T follicular helper cell (primary cell): ENCODE measurements at places on chromosomes 6 and 20.

DNA sequence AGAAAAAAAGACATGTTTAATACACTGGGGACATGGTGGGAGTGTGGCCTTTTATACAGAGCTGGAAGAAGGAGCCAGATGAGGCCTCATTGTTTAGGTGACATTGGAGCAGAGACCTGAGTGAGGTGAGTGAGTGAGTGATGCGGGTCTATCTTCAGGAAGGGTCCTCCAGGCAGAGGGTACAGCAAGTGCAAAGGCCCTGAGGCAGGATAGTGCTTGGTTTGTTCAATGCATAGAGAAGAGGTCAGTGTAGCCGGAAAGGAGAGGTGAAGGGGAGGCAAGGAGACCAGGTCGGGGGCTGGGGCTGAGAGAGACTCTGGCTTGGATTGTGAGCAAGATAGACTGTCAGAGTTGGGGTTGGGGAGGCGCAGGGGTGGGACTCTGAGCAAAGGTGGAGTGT lies 23.6 kb downstream of the KCNG1 start:
- DNase-seq: no peak

DNA sequence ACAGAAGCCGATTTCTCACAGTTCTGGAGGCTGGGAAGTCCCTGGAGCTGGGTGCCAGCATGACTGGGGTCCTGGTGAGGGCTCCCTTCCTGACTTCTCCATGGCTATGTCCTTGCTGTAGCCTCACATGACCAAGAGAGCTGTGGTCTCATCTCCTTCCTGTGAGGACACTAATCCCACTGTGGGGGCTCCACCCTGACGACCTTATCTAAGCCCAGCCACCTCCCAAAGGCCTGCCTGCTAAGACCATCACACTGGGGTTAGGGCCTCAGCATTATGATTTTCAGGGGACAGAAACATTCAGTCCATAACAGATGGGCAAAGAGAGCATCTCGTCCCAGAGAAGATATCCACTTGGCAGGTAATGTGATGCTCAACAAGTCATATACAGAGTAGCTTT lies 16.8 kb downstream of the RPP40 start:
- DNase-seq: no peak

DNA sequence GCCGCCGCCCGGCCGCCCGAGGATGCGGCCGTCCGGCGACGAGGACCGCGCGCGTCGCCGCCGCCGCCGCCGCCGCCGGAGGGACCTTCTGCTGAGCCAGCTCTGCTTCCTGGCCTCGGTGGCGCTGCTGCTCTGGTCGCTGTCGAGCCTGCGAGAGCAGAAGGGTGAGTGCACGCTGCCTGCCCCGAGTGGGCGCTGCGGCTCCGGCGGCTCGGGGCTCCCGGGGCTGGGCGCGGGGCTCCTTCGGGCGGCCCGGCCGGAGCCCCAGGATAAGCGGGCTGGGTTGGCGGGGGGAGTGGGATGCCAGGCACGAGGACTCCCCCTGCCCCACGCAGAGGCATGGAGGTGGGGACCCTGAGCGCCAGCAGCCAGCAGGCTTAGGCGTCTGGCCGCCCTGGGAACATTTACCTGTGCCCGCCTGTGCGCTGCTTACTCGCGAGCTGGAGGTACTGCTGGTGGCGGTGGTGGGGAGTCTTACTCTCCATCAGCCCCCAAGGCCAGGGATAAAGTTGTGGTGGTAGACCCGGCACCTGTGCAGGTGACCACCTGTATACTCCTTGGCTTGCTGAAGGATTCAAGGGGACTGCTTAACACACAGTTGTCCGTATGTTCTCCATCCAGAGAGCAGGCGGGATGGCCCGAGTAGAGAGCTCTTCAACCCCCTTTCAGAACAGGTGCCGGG lies 520 bp downstream of the SLC24A3 start:
- DNase-seq: no peak

DNA sequence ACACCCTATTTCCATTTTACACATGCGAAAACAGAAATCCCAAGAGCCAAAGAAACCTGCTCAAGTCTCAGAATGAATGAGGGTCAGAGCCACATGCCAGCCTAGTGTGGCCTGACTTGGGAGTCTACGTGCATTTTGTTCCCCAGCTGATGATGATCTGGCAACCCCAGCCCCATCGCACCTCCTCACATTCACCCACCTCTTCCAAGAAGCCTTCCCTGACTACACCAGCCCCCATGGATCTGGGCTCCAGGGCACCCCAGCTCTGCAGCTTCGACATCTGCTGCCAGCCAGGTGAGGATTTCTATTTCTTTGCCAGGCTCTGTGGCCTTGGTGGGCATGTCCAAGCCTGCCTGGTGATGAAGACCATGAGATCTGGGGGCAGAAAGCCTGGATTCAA lies 41.0 kb downstream of the ANGPT4 start:
- no peak for DNase-seq

GRCh38 chr6:88975369-88975768 lies 12.0 kb upstream of the RNGTT start:
- no peak for DNase-seq

GRCh38 chr6:149061930-149062329 lies 255.6 kb upstream of the TAB2 start:
- no peak for DNase-seq

GRCh38 chr6:13072686-13073347 lies 255.5 kb downstream of the TBC1D7 start:
- DNase-seq: no peak

- DNase-seq: peak; percentile 55
Measured at GRCh38 chr20:23350904-23351838, 580 bp downstream of the NXT1 start.

DNA sequence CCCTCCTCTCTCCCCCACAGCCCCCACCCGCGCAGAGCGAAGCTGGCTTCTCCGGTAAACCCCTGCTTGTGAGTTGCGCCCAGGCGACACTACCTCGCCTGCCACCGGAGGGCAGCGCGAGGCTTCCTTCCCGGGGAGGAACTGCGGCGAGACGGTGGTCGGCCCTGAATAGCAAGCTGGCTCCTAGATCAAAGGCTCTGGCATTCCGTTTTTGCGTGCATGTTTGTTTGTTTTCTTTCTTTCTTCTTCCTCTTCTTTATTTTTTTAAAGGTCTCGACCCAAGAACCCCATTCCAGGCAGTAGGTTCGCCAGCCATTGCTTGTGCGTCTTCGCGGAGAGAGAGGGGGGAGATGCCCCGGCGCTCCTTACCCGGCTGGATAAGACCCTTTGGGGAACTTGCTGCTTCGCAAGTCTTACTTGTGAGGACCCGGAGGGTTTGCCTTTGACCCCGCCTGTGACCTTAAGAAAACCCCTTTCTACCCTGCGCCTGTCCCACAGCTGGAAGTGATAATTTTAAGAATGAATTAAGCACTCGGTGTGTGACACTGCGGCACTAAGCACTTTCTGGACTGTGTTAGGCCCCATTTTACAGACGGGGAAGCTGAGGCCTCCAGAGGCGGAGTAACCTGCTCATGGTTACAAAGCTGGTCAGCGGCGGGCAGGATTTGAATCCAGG lies 92.7 kb upstream of the SIRPA start:
- no peak for DNase-seq

GRCh38 chr6:89989742-89990141 lies 95.5 kb downstream of the GJA10 start:
- DNase-seq: no peak

- no peak for DNase-seq
Measured at GRCh38 chr6:24524805-24525204, 30.0 kb downstream of the ALDH5A1 start.

- no peak for DNase-seq
Measured at GRCh38 chr6:80658926-80659325, 552.5 kb downstream of the BCKDHB start.

GRCh38 chr6:138803861-138804260 lies 8.0 kb downstream of the ECT2L start:
- DNase-seq: no peak

DNA sequence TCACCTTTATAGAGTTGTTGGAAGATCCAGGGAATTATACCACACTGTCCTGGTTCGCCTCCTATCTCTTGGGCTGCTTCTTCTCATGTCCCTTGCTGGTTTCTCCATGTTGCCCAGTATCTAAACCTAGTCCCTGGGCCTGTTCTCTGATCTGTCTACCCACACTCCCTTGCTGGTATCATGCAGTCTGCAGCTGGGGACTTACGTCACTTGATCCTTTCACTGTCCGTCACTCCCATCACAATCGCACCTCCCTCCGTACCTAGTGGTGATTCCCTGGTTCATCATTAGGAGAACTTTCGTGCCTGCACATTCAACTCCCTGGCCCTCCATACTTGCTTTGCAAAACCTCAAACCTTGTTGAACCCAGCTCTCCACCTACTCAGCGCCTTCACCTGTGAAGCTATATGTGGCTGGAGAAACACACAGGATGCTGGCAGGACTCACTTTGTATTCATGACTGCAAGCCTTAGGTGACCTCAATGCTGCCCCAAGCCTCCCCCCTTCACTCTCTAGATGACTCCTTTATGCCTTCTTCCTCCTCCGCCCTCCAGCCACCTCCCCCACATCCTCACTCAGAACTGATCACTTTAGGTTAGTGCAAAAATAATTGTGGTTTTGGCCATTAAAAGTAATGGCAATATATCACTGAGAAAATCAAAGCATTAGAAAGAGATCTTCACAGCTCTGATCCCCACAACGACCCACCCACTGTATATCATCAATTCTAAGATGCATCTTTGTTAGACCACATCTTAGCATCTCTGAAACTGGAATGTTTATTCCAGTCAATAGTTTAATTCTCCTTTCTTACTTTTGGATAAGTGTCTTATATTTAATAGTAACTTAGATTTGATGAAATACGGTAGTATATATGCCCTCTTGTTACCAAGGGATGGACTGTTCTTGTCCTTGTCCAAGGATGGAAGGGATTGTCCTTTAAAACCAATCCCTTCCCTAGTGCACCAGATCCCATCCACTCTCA lies 26.4 kb downstream of the GDAP1L1 start:
- no peak for DNase-seq

DNA sequence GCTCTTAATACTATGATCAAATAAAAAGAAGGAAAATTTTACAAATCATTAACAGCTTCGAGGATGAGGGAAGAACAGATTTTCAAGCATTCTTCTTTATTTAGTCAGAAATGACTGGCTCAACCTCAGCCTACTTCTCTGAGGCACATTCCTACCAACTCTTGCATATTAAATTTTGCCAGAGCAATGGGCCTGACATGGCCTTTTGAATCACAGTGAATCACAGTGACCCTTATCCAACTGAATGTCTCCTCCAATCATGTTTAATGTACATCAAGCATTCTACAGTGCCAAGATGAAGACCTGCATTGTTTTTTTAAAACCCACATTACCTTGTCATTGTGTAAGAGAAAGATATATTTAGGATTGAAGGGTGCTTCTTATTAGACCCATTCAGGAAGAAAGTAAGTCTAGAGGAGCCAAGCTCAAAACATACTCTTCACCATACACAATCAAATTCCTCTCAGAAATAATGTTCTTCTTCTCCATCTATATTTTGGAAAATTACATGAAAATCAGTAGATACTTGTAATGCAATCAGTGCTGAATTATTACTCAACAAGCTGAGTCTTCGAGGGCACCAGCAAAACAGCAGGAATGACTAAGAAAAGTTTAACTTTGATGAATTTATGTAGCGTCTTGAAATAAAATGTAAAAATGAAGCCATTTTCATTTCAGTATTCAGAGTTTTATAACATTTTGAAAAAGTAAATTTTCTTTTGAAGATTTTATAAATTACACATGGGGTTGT lies 44.1 kb upstream of the MOXD1 start:
- DNase-seq: no peak

- DNase-seq: no peak
Measured at GRCh38 chr20:7714549-7714948, 225.7 kb downstream of the HAO1 start.

DNA sequence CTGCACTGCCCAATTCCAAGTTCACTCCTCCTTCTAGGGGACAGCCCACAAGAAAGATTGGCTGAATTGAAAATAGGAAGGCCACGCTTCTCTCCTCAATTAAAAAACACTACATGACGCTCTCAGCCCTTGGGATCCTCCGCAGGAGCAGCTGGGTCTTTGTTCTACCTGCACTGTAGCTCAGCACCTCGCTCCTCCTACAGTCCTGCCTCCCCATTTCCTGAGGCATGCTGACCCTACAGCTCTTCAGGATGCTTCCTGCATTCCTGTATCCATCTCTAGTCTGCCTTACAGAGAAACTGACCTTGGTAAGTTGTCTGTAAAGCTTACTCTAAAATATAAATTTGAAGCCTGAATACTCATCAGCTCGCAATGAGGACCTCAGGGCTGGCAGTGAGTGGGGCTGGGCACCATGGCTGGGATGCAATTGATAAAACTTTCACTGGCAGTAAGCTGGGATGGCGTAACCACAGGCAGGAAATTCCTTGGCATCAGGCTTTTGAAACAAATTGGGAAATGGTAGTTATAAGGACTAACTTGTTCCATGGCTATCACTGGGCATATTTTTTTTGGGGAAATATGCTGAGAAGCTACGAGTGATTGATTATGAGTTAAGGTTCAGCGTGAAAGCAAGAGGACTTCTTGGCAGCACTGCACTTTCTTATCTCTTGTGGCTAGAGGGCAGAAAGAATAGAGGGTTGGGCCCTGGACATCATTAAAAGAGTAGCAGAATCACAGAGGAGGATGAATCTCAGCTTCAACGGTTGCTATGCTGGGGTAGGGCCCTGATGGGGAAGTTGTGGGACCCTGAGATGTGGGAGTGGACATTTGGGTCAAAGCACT lies 11.7 kb upstream of the SIRPB1 start:
- DNase-seq: no peak

- DNase-seq: no peak
Measured at GRCh38 chr6:169312658-169313346, 59.2 kb upstream of the THBS2 start.

GRCh38 chr6:64411226-64411625 lies 775.6 kb downstream of the PHF3 start:
- DNase-seq: no peak

- no peak for DNase-seq
Measured at GRCh38 chr20:26218301-26218700, 521.6 kb upstream of the ZNF337 start.

DNA sequence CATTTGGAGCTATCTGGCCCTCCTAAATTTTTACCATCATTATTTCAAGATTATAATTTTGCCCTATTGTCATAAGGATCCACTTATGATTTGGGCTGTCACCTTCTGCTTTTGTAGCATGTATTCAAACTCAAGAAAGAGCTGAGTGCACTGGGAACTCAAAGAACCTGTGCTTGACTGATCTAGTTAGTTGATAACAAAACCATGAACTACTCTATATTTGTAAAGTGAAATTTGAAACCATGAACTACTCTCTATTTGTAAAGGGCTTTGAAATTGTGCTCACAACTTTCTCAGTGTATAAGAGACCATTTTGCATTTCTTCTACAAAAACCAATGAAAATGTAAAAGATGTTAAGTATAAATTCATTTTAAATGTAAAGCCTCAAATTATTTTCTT lies 77.5 kb upstream of the POPDC3 start:
- DNase-seq: no peak

DNA sequence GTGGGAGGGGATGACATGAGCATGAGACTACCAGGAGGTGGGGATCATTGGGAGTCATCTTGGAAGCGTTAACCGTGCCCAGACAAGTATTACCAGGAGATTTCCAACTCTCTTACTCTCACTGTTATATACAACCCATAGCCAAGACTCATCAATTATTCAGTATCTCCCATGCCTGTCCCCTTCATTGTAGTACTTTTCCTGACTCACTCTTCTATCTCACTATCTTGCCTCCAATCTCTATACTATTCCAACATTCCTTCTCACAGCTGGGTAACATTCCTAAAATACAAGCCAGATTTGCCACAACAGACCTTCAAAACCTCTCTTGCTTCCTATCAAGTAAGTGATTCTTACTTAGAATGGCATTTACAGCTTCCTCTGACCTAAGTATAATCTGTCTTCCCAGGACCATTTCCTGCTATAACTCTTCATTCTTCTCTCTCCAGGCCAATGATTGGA lies 226.3 kb upstream of the SMLR1 start:
- DNase-seq: no peak

GRCh38 chr6:144131248-144131709 lies 19.0 kb upstream of the STX11 start:
- DNase-seq: no peak
